Cortex of kidney (tissue), 1 donor: ENCODE measurements at places on chromosomes 1 and 21.

DNA sequence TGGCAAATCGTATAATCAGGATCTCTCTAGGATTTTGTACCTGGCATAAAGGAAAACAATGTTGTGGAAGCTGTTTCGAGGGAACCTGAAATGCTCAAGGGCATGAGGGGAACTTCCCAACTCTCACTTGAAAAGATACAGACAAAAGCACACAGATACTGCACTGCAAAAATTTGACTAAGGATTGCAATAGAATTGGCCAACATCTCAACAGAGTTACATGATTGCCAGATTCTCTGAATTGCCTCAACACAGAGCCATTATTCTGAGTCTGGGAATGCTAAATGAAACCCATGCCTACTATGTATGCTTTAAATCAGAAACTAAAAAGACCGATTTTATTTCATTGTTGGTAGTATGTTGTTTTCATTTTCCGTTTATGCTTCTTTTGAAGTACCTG lies 16.0 kb downstream of the KRTAP19-8 start:
- no peak for DNase-seq

- DNase-seq, result no peak
These were observed 576 bp downstream of the SMIM12 start for GRCh38 chr1:34858901-34859445.

DNA sequence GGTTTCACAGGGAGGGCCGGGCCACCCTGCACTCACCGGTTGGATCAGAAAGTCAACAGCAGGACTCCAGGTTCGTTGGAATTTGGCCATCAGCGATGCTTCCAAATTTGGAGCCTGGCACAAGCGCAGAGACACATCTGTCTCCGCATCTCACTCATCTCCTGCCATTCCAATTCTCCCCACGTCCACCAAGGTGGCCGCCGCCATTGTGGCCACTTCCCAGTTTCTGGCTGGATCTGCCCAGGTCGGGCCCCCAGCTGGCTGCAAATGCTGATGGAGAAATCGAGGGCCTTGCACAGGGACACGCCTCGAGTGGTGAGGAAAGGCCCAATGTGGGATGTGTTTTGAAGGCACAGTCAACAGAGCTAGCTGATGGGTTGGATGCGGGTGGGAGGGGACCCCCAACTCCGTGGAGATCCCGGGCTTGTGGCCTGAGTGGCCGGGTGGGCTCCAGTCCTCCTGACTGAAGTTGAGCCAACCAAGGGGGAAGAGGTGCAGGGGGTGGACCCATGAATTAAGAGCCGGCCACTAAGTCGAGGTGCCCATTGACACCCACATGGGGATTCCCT lies 102.7 kb downstream of the CRYAA start:
- DNase-seq, result no peak

GRCh38 chr1:26274801-26275425 lies 5.0 kb upstream of the SH3BGRL3 start:
- DNase-seq, result no peak

- DNase-seq, result no peak
These were observed 9.8 kb upstream of the FCRL1 start for GRCh38 chr1:157829711-157830110.

DNA sequence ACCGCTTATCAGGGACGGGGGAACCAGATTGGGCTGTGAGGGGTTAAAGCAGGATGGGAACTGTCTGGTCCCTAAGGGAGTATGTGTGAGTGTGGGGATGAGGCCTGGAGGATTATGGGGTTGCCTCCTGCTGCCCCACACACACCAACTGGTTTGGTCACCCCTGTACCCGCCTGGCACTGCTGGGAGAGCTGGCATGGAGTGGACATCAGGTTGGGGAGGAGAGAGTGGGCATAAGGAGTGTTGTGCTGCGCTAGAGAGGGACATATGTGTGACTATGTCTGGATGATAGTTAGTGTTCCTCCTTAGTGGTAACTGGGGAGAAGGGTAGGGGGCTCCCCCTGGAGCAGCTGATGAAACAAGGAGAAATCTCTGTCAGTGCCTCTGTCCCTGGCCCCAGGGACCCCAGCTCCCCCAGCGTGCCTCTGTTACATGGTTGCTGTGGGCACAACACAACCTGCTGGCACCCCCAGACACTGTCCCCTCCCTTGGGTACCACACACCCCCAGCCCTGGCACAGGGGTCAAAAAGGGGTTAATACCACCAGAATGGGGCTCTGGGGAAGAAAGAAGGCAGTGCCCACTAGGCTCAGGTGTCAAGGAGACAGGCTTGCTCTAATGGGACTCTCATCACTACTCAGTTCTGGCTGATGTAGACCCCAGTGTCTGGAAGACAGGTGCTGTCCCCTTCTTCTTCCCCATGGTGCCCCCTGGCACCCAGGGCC lies 1.9 kb downstream of the ZBTB7B start:
- no peak for DNase-seq

DNA sequence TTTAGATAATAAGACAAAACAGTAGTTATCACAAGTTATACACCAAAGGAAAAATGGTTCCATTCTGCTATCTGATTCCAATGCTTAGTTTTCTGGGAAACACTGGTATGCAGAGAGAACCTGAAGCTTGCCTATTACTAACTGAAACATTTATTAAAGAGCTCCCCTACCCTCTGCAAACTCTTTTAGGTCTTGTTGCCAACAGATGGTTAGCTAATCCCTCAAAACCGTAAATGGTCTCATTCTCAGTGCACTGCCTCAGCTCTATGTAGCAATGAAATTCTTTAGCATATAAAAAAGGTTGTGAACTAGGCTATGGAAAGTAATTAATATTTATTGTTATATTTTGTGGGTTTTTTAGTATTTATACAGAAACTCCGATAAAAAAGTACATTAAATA lies 20.4 kb downstream of the C21orf91 start:
- no peak for DNase-seq

- no peak for DNase-seq
These were observed 1048.5 kb downstream of the PLA2G4A start for GRCh38 chr1:187877220-187877619.

GRCh38 chr1:153509729-153510354 lies 25.9 kb downstream of the S100A6 start:
- no peak for DNase-seq

- no peak for DNase-seq
These were observed 1103.3 kb upstream of the B3GALT2 start for GRCh38 chr1:194289569-194290266.

DNA sequence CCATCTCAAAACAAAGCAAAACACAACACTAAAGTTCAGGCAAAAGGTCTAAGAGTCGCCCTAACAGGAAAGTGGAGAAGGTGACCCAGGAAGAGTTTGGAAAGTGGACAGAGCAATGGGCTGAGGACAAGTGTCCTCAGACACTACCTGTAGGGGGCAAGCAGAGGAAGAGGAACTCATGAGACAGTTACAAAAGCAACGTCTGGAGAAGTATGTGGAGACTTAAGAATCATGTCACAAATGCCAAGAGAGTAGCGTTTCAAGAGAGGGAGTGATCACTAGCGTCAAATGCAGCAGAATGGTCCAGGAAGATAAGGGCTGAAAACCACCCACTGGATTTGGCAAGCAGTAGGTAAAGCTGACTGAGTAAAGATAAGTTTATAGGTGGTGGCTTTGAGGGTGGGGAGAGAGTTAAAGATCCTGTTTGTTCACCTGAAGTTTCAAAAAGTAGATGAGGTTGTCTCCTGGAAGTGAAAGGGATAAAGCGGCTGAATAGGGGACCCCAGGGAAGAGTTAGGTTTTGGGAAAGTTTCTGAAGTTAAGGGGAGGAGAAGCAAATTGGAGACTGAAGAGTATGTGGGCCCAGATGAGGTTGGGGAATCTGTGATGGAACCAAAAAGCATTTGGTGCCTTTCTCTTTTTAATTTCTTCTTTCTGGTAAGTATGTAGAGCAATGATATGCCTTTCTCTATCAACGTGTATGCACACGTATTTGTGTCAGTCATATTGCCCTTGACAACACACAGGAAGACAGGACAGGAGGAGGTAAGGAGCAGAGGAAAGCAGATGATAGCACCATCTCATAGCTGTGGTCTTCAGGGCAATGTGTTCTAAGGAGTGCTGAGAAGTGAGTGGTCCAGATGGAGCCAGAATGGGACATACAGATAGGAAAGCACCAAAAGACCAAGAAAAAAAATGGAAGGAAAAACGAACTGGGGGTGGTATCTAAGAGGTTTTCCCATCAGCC lies 3.1 kb downstream of the BSDC1 start:
- no peak for DNase-seq

- no peak for DNase-seq
These were observed 30.7 kb upstream of the SERBP1 start for GRCh38 chr1:67460676-67461500.

- DNase-seq, result no peak
These were observed 5.5 kb upstream of the PTP4A2 start for GRCh38 chr1:31943546-31944184.

GRCh38 chr1:99994496-99994895 lies 24.7 kb downstream of the SLC35A3 start:
- DNase-seq, result no peak

GRCh38 chr1:40890771-40891170 lies 28.6 kb upstream of the CITED4 start:
- no peak for DNase-seq

DNA sequence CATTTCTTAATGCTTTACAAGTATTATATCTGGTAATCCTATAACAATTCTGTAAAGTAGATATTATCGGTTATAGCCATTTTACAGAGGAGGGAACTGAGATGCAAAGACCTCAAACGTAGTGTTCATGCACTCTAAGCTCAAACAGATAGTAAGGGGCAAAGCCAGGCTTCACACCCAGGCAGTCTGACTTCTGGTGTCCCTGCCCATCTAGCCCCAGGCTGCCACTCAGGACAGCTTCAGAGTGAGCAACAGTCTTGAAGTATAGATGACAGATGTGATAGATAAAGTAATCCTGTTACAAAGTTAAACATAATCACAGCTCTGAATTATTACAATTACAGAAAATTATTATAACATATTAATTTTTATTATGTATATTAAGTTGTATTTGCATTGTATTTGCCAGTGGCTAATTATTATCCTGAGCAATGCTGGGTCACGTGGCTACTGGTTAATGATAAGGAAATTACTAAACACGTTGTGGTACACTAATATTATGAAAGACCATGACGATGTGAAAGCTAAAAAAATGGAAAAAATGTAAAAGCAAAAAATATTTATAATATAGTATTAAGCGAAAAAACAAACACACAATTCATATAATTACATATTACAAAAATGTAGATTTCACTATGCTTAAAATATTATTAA lies 6.1 kb upstream of the TRAF3IP3 start:
- no peak for DNase-seq

GRCh38 chr1:84345220-84345619 lies 43.7 kb downstream of the SAMD13 start:
- DNase-seq, result no peak

- DNase-seq, result no peak
These were observed 40.2 kb upstream of the VWA5B1 start for GRCh38 chr1:20250340-20250989.

DNA sequence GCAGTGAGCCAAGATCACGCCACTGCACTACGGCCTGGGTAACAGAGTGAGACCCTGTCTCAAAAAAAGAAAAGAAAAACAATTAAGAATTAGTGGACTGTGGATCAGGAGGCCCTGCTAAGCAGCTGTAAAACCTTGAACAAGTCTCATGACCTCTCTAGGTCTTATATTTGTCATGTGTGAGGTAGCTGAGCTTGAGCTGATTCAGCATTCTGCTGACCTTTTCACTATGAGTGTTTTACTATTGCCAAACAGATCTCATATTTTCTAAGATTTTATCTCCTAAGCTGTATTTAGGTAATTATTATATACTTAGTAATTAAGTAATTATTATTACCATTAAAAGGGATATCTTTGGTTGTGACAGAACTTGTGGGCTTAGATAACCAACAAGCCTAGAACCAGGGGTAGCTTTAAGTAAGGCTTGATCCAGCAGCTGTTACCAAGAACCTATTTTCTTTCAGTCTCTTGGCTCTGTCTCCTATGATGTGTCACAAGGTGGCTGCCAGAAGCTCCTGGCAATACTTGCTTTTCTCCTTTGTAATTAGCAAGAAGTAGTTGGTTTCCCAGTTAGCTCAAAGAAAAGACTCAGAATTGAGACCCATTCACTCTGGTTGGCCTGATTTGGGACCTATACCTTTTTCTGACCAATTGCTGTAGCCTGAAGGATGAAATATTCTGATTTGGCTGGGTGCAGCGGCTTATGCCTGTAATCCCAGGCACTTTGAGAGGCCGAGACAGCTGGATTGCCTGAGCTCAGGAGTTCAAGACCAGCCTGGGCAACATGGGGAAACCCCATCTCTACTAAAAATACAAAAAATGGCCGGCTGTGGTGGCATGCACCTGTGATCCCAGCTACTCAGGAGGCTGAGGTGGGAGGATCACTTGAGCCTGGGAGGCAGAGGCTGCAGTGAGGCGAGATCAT lies 8.5 kb upstream of the ZC3H12A start:
- DNase-seq, result no peak

DNA sequence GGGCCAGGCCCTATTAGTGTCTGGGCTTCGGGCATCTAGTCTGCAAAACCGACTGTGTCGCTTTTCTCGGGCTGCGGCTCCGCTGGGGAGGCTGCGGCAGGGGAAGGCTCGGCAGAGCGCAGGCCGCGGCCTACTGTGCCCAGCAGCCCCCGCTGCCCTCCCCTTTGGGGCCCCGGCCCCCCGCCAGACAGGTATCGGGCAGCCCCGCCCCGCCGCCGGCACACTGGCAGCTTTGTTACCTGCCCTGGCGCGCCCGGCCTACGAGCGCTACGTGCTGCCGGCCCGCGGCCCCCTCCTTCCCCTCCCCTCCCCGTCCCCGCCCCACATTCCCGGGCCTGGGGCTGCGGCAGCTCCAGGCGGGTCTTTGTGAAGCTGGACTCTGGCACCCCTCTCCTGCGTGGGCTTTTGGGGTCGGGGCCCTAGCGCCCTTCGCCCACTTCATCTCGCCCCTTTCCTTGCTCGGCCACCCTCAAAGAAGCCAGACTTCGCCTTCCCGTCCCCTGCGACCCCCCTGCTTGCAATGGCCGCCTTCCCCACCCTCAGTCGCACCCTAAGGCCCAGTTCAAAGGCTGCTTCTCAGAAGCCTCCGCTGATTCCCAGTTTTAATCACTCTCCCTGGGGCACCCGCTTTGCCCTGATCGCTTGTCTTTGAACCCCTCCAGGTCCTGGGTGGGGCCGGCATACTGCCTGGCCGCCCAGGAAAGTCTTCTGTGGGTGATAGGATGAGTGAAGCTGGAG lies 48.9 kb upstream of the SLC2A1 start:
- DNase-seq, result no peak

- DNase-seq, result no peak
These were observed 23.7 kb downstream of the ABCG1 start for GRCh38 chr21:42242611-42243010.

GRCh38 chr1:112255080-112255479 lies 140.9 kb upstream of the CTTNBP2NL start:
- DNase-seq, result no peak
